Activated CD4-positive, CD25-positive, alpha-beta regulatory T cell treated with anti-CD3 and anti-CD28 coated beads, Interleukin-2, amount 50 U/mL, for 24 hours (primary cell): ENCODE measurements at places on chromosomes 4 and X.

DNA sequence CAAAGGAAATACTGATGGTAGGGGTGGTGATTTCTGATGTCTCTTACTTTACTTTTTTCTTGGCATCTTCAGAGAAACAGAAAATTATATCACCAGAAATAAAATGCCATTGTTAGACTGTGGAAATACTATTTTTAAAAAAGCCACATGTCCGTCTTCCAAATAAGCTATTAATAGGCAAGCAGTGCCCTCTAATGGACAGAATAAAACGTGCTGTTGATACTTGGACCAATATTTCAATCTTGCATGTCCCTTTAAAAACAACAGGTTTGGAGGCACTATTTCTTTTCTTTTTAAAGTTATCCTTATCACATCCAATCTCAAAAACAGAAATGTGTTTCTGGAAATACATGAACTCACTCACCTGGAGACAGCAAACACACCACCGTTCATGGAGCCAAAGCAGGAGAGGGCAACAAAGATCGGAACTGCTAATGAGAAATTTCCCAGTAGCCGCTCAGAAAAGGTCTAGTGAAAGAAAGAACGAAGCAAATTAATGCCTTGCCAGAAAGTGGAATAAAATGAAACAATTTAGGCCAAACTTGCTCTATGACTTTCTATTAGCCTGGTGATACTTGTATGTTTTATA is 59.2 kb downstream of the SLC7A11 start:
- ATAC-seq, result no peak

DNA sequence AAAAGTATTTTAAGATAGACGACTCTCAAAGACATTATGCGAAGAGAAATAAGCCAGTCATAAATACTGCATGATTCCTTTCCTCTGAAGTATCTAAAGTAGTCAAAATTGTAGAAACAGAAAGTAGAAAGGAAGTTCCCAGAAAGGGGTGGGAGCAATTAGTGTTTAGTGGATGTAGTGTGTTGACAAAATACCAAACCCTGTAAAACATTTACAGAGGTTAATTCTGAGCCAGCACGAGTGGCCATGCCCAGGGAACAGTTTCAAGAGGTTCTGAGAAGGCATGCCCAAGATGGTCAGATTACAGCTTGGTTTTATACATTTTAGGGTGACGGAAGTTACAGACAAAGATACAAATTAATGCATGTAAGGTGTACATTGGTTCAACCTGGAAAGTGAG is 34.4 kb upstream of the SLC25A4 start:
- no peak for ATAC-seq

DNA sequence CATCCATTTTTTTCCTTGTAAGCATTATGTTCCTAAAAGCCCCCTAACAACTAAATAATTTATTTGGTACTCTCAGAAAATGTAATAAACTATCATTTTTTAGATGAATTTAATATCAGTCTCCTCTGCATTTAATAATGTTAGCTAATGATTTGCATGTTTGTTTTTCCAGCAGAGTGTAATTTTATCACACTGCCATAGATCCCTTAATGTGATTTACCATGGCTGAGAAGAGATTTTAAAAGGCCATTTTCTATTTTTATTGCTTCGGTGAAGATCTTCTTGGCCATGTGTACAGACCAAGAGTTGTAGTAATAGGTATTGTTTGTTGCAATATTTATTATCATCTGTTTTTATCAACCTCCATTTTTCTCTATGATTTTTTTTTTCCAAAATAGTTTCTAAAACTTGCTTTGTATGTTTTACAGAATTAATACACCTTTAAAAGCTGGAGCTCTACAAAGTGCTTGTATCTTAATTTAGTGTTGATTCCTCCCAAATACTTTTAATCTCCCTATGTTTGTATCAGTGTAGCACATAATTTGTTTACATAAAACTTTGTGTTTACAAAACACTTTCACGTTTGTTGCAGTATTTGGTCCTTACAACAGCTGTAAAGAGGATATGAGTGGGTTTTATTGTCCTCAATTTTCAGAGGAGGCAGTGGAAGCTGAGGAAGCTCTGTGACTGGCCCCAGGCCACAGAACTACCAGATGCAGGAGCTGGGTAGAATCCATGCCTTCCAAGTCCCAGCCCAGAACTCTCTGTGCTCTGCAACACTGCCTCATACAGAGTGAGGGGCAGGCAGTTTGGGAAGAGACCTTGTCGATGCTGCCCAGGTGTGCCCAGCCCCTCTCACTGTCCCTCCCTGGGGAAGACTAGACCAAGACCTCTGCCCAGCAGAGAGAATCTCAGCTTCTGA is 58.1 kb downstream of the FAM114A1 start:
- no peak for ATAC-seq

GRCh38 chr4:76526585-76526990 is 91.6 kb downstream of the SHROOM3 start:
- ATAC-seq, result no peak

DNA sequence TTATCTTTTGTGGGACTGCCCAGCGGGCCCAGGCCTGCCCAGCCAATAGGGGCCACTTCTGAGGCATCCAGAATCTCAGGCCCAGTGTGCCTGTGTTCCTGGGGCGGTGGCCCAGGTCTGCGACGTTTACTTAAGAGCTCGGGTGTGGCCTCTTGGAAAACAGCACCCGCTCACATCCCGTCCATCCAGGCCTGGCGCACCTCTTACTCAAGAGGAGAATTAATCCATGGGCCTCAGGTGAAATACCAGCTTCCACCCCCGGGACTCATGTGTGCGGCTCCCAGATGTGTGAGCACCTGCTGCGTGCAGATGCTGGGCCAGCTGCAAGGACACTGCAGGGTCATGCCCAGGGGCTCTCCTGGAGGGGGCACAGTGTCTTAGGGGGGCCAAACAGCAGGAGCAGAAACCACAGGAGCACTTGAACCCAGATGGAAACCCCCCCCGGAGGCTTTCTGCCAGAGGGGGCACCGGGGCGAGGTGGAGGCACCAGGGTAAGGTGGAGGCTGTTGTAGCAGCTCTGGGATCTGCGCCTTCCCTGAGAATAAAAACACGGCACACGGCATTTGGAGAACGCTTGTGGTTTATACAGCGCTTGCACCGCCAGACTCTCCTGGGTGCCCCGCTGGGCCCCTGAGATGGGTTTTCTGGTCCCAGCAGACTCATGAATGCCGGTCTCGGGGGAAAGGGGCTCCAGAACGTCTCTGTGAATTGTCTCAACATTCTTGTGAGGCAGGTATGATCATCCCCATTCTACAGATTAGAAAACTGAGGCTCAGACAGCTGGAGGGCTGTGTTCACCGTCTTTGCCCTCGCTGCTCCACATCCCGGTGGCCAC is 2.8 kb downstream of the PSAPL1 start:
- ATAC-seq, result no peak

DNA sequence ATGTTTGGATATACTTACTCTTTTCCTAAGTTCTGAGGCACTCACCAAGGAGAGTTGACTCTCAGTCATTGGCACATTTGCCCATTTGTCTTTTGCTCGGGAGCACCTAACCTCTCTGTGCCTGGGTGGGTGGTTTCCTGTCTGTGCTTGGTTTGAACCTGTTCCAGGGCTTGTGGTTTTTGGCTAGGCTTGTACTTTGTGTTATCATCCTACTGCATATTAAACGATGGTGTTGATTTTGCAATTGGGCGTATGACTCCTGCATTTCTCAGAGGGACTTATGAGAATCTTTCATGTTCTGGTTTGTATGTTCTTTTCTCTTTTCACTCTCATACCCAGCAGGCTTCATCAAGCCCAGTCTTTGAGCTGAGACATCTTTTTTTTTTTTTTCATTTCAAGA is 161.7 kb downstream of the BTC start:
- no peak for ATAC-seq

- no peak for ATAC-seq
Measured at GRCh38 chr4:83010111-83010521, 507 bp downstream of the LIN54 start.

DNA sequence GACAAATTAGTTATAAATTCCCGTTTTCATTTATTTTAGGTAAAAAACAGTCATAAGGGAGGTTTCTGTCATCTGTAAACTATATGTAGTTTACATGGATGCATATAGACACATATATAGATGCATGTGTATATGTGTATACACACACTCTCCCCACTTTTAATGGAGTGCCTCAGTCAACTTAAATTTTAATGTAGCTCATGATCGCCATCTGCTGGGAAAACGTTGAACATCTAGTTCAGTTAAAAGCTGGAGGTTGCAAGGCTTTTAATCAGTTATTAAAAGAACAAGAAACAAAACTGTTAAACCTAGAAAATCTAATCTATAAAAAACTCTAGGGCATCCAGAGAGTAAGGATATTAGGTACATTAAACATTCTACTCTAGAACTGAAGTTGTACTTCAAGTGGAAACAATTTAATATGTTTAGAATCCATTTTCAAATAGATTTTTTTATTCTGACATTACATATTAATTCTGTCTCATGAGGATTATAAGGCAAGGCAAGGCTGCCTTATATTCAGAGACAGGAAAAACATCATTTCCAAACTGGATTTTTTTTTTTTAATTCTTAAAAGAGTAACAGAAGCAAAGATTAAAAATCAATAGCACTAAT is 122.6 kb downstream of the SHISA3 start:
- ATAC-seq, result no peak

DNA sequence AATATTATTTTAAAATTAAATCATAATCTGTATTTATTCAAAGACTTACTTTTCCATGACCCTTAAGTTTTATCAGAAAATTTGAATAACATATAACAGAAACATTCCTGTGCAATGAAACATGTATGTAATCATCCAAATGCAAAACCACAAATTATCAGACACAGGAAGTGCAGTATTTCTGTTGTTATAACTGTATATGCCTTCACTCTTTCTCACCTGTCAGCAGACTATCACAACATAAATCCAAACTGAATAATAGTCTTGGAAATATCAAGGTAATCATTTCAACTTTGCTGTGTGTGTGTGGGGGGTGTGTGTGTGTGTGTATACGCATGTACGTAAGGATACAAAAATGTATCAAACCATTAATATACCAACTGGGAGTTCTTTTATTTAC is 285.9 kb downstream of the SLC7A11 start:
- ATAC-seq, result no peak

DNA sequence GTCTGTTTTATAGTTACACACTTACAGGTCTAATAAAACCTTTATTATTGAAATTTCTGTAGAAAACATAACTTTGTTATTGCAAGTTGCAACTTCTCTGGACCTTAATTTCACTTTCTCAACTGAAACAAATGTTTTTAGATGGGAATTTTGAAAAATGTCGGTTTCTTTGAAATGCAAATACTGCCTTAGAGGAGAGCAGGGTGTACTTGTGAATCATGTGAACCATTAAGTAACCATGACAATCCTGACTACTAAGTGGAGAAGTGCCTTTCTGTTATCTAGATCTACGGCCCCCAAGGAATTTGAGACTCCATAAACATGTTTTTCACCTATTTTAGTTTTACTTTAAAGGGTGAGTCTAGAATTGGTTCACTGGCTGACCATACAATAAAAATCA is 8.5 kb upstream of the ARMCX2 start:
- no peak for ATAC-seq

GRCh38 chr4:70629469-70630090 is 1.0 kb downstream of the ENAM start:
- ATAC-seq, result peak; percentile 49

DNA sequence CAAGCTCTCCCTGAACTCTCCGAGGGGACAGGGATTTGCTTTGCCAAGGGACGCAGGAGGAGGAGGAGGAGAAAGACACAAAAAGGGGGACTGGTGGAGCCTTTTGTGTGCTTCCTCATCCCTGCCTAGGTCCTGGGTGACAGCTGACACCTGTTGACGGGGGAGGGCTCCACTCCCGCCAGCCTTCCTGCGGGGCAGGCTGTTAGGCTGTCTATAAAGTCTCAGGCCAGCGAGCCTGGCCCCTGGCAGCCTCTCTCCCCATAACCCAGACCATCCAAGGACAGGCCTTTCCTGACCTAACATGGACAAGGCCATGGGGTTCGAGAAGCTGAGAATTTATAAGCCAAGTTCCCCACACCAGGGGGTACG is 832 bp upstream of the EVC2 start:
- ATAC-seq, result no peak
